ENCODE measurements at places on chromosomes 11 and 22.

- H3K4me1 ChIP-seq = no peaks in the 10 kb centered on the region
- H3K27me3 ChIP-seq = no peaks in the 10 kb centered on the region
- no peak for DNase-seq
- no peaks in the 10 kb centered on the region for H3K36me3 ChIP-seq
Measured at GRCh38 chr11:44257338-44258189, 52.4 kb downstream of the ALX4 start.

DNA sequence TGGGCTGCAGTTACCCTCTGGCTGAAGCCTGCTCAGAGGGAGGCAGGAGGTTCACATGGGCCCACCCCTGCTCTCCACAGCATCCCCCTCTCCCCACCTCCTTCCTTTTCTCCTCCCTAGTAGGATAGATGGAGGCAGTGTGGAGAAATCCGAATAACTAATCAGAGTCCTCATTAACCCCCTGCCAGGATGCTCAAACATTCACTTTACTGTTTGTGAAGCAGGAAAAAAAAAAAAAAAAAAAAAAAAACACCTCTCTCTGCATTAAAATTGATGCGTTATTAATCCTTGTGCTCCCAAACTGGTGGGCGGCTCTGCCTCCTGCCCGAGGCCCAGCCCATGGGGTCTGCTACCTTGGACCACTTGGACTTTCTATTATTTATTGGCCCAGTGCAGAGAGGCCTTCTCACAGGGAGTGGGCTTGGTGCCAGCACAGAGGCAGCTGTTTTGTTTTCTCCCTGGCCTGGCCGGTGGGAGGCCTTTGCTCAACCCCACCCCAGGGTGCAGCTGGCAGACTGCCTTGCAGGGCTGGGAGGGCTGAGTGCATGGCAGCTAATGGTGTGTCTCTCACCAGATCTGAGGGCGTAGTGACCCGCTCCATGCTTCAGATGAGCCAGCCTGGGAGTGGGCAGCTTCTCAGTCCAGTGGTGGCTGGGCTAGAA is 150.7 kb downstream of the PKNOX2 start:
- no peaks in the 10 kb centered on the region for H3K36me3 ChIP-seq
- no peak overlapping the region for H3K4me3 ChIP-seq
- no peaks in the 10 kb centered on the region for H3K27me3 ChIP-seq
- no peaks in the 10 kb centered on the region for H3K4me1 ChIP-seq
- H3K27ac ChIP-seq = no peak overlapping the region

DNA sequence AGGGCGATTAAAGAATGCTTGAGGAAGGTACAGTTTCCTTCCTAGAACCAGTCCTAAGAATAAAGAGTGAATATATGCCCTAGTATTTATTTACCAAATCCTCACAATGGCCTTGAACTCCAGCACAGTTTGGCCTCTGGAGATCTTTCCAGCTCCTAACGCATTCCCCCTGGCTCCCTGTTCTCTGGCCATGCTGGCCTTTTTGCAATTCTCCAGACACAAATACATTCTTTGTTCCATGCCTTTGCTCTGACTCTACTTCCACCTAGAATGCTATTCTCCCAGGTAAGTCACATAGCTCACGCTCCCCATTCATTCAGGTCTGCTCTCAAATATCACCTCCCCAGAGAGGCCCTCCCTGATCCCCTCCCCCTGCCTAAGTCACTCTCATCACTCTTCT is 3.7 kb upstream of the DGKZ start:
- H3K27ac ChIP-seq = no peak overlapping the region
- H3K27me3 ChIP-seq = no peaks in the 10 kb centered on the region
- DNase-seq = no peak
- H3K36me3 ChIP-seq = no peaks in the 10 kb centered on the region
- no peak overlapping the region for H3K4me3 ChIP-seq

DNA sequence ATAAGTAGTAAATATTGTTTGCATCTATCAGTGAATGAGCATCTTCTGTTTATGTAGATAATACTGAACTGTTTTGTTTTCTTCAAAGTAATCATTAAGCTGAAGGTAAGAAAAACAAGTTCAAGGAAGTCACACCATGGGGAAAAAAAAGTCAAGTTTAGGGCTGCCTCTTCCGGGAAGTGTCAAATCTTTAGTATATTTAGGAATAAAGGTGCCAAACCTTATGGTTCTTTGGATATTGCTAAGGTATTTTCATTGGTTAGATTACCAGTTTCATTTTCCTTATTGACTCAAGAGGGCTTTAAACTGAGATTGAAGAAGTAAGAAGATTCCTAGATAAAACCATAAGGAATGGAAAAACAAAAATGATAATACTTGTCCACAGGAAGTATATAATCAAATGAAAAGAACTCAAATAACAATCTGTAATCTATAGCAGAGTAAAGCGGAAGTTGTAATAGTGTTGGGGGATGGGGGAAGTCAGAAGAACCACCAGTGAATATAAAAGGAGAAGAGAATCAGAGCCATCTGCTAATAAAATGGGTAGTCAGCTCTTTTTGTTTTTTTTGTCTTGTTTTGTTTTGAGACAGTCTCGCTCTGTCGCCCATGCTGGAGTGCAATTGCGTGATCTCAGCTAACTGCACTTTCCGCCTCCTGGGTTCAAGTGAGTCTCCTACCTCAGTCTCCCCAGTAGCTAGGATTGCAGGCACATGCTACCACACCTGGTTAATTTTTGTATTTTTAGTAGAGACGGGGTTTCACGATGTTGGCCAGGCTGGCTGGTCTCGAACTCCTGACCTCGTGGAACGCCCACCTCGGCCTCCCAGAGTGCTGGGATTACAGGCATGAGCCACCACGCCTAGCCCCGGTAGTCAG is 2.3 kb downstream of the ATM start:
- peaks cover 47% of the 10 kb centered on the region for H3K4me1 ChIP-seq
- H3K36me3 ChIP-seq = peaks cover 16% of the 10 kb centered on the region
- no peaks in the 10 kb centered on the region for H3K27me3 ChIP-seq
